Psoas muscle (tissue), 8 donors: ENCODE measurements at places on chromosomes 13 and 19. TPM values are rescaled to one million over a fixed set of nuclear protein-coding genes. Genes with fewer than 3 reads are reported as not detected.

Gene SHISA7
- total RNA-seq = not detected

Gene ZNF600
- total RNA-seq = 1.7 TPM

Gene ATP1A3
- not detected for total RNA-seq

Gene SGCG
- total RNA-seq = 32.0 TPM

Gene HIPK4
- not detected for total RNA-seq
